Posterior vena cava (tissue), 2 donors: ENCODE measurements at places on chromosomes 4 and X. TPM values are rescaled to one million over a fixed set of nuclear protein-coding genes. Genes with fewer than 3 reads are reported as not detected.

NDUFC1 gene
- 42.8 TPM for total RNA-seq

VCX3B gene
- total RNA-seq: not detected

HERC5 gene
- total RNA-seq: 3.7 TPM

DCAF8L2 gene
- not detected for total RNA-seq

CLIC2 gene
- 25.3 TPM for total RNA-seq

DTHD1 gene
- total RNA-seq: 0.38 TPM

HAUS7 gene
- 30.1 TPM for total RNA-seq

TCEAL5 gene
- 0.33 TPM for total RNA-seq

SCD5 gene
- total RNA-seq: 16.7 TPM

TGIF2LX gene
- total RNA-seq: not detected

ZFX gene
- 69.9 TPM for total RNA-seq
